ENCODE measurements at places on chromosomes 5 and 9. TPM values are rescaled to one million over a fixed set of nuclear protein-coding genes. Genes with fewer than 3 reads are reported as not detected.

DNA sequence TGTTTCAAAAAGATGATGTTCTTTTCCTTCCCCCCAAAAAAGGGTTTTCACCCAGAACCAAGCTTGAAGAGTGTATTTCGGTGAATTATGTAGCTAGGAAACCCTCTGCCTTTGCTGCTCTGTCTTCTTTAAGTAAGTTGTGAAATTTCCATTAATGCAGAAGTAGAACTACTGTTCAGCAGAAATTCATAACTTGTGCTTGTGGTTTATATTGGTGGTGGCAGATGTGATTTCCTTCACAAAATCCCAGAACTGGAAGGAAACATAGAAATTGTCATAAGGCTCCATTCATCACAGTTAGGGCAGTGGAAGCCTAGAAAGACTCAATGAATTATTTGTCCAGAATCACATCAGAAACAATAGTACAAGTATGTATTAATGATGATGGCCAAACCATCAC is 42.1 kb upstream of the DAB2 start:
- no peak for DNase-seq

- DNase-seq = peak; percentile 59
Measured at GRCh38 chr5:100647461-100648230, 112.5 kb downstream of the FAM174A start.

SLC36A2 gene
- 0.16 TPM for total RNA-seq

- peak; percentile 77 for DNase-seq
Measured at GRCh38 chr5:112228667-112229066, 190.4 kb downstream of the EPB41L4A start.

PCDHGA1 gene
- total RNA-seq = 0.80 TPM

DNA sequence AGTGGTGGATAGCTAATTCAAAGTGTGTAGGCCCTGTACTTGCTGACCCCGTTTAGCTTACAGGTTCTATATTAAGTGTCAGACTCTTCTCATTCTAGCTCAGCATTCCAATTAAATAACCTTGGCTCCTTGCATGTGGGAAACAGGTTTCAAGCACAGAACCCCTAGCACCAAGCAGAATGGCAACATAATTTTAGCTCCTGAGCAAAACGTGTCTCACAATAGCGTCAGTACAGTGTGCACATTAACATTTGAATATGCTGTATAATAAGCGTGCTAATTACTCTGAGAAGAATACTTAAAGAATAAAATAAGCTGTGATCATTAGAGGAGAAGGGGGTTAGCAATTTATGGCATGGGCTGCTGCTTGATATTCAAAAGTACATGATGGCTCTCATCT is 21.0 kb upstream of the ANP32B start:
- no peak for DNase-seq

DNA sequence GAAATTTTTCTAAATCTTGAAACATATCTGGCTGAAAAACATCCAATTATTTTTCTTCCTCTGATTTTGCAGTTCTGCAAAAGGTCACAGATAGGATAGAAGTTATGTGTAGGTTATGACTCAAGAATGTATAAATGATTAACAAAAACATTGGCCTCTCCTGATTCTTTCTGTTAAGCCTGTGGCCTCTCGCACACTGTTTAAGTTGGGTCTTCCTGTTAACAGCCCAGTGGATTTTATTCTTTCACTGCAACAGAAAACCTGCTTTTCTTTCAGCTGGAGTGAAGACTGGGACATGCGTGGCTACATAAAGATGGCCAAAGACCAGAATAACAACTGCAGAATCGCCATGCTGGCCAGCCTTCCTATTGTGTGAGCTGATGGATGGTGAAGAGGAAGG is 17.1 kb upstream of the SPATA31E1 start:
- no peak for DNase-seq

GRCh38 chr5:178296066-178296465 is 63.5 kb upstream of the PHYKPL start:
- no peak for DNase-seq

- DNase-seq = no peak
Measured at GRCh38 chr5:158492841-158493242, 606.9 kb downstream of the EBF1 start.

SOHLH1 gene
- total RNA-seq = not detected

GRCh38 chr9:115770521-115770920 is 383.1 kb upstream of the PAPPA start:
- no peak for DNase-seq

TAS2R1 gene
- total RNA-seq = not detected

GRCh38 chr9:94086486-94087345 is 2.5 kb downstream of the PTPDC1 start:
- no peak for DNase-seq

DNA sequence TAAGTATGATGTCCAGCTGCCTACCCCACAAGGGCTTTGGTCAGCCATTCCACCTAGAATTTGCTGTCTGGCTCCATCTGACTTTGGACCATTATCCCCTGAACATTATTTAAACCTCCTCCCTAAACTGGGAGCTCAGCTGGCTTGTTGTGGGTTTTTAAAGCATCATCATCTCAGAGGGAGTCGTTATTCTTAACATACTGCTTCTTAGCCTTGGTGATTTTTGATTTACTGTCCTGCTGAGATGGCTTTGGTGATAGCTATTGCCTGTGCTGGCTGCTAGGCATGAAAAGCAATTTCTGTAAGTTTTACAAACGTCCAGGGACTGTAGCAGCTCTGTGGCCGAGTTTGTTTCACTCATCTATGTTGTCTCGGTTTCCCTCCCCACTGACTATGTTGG is 256.1 kb downstream of the NR3C1 start:
- DNase-seq = no peak

GRXCR2 gene
- total RNA-seq = 0.29 TPM

DNA sequence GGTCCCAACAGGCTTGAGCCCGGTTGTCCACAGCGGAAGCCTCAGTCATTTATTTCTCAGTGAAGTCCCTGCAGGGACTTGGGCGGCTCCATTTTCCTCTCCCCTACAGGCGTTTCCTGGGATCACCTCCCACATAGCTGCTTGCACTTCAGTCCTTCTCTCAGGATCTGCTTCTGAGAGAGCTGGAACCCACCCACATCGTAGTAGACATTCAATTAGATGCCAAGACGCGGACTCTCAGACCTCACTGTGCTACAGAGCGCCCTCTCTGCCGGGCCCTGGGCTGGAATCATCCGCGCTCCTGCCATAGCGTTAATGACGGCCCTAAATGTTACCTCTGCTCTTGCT is 54.0 kb upstream of the ROR2 start:
- no peak for DNase-seq

- DNase-seq = no peak
Measured at GRCh38 chr5:157828105-157828943, 30.6 kb downstream of the CLINT1 start.

DNA sequence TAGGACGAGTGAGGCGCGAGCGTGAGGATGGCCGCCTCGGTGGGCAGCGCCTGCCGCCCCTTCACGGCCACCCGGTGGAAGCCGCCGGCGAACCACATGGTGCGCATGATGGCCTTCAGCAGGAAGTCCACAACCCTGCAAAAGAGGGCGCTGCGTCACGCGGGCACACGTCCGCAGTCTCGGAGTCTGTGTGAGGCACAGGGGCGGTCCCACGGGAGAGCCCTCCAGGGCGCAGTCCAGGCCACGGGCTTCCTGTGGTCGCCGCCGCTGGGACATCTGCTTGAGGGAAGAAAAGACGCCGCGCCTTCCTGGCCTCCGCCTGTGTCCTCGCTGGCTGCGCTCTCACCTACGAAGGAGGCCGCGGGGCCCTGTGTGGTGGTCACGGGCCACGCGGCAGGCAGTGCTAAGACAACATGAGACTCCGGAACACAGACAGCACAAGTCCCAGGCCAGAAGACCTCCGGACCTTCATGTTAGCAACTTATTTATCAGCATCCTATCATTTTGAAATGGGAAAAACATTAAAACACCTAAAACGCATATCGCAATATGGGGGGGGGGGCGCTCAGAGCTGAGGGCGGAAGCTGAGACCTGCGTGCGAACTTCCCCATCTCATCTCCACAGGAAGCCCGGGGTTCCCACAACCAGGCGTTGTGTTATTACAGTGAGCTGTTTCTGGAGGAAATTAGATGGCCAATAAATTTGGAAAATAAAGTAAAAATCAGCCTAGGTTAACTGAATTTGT is 28.8 kb downstream of the LPCAT1 start:
- no peak for DNase-seq

- no peak for DNase-seq
Measured at GRCh38 chr5:142783601-142784341, 13.6 kb downstream of the ARHGAP26 start.

- no peak for DNase-seq
Measured at GRCh38 chr9:9202276-9202675, 1402.7 kb upstream of the DMAC1 start.

GRCh38 chr5:78514427-78515330 is 133.9 kb downstream of the LHFPL2 start:
- no peak for DNase-seq

KIF12 gene
- 34.4 TPM for total RNA-seq

DNA sequence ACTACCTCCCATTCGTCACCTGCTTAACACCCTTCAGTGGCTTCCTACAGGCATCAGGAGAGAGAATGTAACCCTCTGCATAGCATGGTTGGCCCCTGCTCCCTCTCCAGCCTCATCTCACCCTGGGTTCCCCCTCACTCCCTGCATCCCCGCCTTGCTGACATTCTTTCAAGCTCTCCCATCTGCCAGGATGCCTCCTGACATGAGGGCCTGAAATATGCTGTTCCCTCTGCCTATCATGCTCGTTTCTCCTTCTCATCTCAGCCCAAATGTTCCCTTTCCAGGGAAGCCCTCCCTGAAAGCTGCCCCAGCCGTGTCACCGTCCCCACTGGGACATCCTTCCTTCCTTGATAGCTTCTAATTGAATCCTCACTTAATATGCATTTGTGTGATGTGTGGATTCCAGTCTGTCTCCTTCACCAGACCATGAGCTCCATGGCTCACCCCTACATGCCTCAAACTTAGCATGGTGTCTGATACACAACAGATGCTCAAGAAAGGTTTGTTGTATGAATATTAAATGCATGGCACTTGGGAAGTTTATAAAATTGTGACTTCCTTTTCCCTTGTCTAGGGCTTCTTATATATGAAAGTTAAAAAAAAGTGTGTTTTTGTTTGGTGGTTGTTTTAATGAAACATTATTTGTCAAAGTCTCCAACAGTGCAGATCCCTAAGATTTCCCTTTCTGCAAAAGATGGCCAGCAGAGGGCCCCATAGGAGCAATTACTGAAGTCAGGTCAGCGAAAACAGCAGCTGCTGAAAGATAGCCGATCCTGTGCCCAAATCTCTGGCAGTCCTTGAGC is 7.3 kb upstream of the C5orf58 start:
- peak; percentile 74 for DNase-seq

GRCh38 chr5:143218517-143219170 is 184.8 kb downstream of the NR3C1 start:
- DNase-seq = no peak

- no peak for DNase-seq
Measured at GRCh38 chr9:16828340-16829281, 41.9 kb downstream of the BNC2 start.

MCCC2 gene
- total RNA-seq = 143 TPM

GRCh38 chr5:31701642-31702299 is 62.8 kb downstream of the PDZD2 start:
- DNase-seq = no peak

DNA sequence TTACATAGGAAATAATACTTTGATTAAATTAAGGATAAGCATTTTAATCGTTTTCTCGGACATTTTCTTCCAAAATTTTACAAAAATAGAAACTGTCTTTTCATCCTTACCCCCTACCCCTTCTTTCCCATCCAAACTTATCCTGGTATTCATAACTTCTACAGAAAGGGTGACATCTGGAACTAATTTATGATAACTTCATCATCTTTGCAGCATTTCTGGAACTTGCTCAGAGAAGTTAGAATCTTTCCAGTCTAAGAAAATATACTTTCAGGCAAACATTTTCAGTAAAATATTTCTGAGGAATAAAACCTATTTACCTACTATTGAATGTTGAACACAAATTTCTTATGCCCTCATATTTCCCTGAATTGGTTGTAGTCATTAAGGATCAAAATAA is 309.0 kb downstream of the MAN2A1 start:
- no peak for DNase-seq

- no peak for DNase-seq
Measured at GRCh38 chr5:59198365-59198764, 615.5 kb downstream of the RAB3C start.

DNA sequence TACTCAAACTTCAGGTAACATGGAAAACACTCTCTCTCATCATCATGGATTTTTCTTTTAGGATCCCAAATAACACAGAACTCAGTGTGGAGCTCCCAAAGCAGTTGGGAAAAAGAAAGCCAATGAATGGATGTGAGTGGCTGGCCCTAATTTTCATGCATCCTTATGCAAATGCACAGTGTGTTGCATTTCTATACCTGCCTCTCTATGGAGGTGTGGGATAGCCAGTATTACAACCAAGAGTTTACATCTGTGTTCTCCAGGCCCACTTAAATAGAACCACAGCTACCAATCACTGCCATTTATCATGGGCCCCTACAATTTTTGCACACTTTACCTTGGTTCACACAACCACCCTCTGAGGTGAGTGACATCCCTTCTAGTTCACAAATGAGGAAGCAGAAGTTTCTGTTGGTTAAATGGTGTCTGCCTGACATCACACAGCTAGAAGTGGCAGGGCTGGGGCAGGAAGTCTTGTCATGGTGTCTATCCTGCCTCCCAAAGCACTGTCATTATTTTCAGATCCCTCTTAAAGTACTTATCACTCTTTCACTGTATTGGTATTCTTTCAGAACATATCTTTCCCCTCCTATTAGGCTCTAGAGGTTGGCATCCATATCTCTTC is 17.3 kb downstream of the MAMDC2 start:
- DNase-seq = no peak

GRCh38 chr9:13143281-13143680 is 136.2 kb downstream of the MPDZ start:
- DNase-seq = no peak

- DNase-seq = no peak
Measured at GRCh38 chr5:68484307-68485068, 268.9 kb downstream of the PIK3R1 start.

PCDHA8 gene
- total RNA-seq = 0.88 TPM

- no peak for DNase-seq
Measured at GRCh38 chr5:88502179-88503040, 233.8 kb upstream of the TMEM161B start.

DNA sequence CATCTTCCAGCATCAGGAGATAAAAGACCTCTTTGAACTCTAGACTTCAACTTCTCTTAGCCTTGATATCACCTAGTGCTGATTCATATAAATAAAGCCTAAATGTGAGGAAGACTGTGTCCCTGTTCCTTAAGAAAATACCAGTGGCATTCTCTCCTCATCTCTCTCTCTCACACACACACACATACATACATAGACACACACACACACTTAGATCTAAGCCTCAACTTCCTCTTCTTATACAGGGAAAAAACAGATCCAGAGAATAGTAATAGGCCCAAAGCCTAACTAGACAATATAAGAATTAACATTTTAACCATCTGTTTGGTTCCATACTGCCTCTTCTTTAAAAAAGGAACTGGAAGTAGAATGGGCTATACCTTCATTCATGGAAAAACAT is 195.3 kb upstream of the NR4A3 start:
- no peak for DNase-seq

Data from breast epithelium (tissue), 4 donors.